AG20443 (cell line): ENCODE measurements at places on chromosomes 4 and X.

GRCh38 chrX:117969782-117970181 is 146.8 kb downstream of the KLHL13 start:
- DNase-seq = no peak

GRCh38 chrX:119236623-119237561 is 807 bp downstream of the PGRMC1 start:
- DNase-seq = peak; percentile 27

DNA sequence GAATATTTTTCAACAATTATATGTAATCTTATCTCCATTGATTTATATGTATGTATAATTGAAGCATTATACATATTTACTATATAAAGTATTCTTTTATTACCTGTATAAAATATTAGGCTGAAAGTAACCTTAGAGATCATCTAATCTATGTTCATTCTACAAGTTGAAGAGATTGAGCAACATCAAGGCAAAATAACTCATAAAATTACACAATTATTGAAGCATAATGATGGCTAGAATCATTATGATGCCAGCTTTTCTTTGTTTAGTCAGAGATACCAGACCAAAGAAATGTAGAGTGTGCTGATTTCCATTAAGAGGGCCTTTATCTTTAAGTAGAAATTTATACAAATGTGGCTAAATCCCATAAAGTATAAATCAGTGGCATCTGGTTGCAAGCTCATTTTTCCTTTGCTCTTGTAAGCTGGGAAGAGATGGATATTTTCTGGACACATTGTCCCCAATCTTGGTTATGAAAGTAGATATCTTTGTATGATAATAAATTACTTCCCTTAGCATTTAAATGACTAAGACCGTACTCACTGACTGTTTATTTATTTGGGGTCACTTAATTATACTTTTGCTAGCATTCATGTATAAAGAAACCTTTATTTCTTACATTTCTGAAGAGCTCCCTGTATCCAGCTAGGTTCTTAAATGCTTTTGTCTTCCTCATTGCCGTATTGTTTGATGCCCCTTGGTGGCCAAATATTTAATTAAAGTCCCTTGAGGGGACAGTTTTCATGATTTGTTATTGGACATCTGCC is 339.8 kb downstream of the PCDH7 start:
- DNase-seq = no peak

DNA sequence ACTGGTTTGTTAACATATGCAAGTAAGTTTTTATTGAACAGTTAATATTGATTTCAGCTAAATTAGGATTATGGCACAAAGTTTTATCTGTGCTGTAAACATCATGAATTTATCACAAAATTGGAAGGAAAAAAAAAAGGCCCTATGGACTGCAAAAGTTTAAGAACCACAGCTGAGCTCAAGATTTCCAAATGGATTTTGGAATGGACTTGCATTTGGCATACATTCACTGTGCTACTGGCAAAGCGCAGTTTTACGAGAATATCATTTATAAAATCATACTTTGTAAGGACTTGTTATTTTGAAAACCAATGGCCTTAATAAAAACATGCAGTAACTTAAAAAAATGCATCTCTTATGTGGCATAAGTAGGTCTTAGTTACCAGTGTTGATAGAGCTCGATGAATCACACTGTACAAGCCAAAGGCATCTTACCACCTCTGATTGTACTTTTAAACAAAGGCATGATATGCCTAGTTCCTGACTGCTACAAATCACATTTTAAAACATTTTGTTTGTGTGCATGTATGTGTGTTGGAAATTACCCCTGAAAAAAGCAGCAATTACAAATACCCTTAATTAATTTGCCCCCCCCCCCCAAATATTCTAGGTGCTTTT is 58.6 kb downstream of the TAB3 start:
- no peak for DNase-seq

DNA sequence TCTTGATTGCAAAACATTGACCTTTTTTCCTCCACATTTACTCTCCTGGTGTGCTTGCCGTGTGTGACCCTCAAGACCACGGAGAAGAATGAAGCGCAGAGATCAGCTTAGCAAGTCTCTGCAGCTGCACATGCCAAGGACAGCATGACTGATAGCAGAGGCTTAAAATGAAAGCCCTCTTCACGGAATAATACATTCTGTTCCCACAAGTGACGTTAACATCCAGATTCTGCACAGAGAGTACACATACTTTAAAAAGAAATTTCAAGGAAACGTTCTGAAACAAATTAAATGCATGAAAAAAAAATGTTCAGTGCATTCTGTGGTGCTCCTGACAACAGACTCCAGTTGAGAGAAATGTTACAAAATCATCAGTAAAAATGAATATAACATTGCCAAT is 60.9 kb downstream of the SLC7A11 start:
- DNase-seq = no peak

DNA sequence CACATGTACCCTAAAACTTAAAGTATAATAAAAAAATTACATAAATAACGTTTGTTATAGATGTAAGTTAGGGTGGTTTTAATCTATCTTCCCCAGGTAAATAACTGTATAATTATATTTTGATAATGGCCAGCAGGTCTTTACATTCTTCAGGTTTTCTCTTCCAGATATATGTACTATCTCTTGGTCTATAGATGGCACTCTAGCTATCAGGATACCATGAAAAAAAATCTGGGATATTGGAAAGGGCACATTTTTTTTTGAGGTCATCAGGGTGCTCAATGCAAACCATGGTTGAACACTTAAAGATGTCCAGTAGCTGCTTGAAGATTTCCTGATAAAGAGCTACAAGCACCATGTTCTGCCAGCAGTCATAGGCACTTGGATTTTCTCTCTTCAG is 15.6 kb upstream of the ADH4 start:
- DNase-seq = no peak

DNA sequence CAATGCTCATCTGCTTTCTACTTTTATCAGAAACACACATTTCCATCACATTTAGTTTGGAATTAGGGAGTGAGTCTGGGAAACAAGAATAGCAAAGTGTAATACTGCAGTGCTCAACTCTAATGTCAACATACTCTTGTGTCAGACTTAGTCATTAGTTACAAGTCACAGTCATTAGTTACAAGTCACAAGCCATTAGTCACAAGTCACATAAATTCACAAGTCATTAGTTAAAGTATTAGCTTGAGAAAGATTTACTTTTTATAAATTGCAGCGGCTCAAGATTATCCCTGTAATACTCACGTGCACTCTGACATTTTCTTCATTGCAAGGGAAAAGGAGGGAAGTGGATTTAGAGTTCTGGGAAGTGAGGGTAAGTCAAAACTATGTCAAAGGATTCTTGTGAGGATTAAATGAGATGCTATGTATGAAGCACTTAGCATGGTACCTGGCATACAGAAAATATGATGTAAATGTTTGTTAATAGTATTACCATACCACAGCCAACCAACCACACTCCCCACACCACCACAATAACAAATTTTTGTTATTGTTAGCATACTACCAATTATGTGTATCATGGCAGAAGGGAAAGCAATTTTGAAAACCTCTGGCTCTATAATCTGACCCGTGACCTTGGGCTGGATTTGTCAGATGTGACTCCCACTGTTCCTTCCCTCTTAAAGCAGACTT is 116.6 kb downstream of the ARHGAP24 start:
- no peak for DNase-seq

DNA sequence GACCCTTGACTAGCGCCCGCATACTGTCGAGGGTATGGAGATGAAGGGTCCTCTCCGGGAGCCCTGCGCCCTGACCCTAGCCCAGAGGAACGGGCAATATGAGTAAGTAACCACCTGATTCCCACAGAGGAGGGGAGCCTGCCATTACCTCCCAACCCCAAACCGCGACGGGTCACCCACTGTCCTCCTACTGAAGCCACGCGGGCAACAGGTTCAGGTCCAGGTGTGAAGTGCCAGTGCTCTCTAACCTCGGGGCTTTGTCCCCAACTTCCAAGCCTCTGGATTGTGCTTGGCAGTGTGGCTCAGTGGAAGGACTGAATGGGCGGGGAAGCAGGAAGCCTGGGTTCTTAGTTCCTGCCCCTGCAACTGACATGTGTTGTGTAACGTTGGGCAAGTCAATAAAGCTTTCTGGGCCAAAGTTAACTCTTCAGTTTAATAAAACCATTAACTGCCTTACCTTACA is 694 bp downstream of the OCRL start:
- DNase-seq = peak; percentile 14

- DNase-seq = no peak
These were observed 45.9 kb upstream of the VEGFD start for GRCh38 chrX:15430076-15430475.

- no peak for DNase-seq
These were observed 243.9 kb downstream of the UNC5C start for GRCh38 chr4:95304898-95305297.
